Stimulated activated CD8-positive, alpha-beta memory T cell treated with anti-CD3 and anti-CD28 coated beads, Interleukin-15, amount 100 ng/mL, for 48 hours (primary cell): ENCODE measurements at places on chromosomes 7 and 10.
A peak's percentile ranks its signal among the peaks of the same experiment; 100 is the strongest.

GRCh38 chr10:103667356-103667755 lies 173.9 kb downstream of the NEURL1 start:
- no peak for DNase-seq

DNA sequence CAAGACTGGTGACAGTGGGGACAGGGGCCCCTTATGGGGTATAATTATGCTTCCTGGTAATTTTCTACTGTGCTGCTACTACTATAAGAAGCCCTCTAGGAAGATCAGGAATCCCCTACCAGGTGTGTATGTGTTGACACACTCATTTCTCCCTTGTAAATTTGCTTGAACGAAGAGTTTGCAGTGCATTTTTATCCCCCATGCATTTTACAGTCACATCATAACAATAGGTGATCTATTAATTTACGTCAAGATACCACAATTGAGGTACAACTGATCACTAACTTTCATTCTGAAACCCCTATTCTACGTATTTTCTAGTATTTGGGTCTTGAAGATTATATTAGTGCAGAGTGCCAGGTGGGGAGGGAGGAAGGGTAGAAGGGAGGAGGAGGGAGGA lies 252.2 kb downstream of the NSUN6 start:
- no peak for DNase-seq

DNA sequence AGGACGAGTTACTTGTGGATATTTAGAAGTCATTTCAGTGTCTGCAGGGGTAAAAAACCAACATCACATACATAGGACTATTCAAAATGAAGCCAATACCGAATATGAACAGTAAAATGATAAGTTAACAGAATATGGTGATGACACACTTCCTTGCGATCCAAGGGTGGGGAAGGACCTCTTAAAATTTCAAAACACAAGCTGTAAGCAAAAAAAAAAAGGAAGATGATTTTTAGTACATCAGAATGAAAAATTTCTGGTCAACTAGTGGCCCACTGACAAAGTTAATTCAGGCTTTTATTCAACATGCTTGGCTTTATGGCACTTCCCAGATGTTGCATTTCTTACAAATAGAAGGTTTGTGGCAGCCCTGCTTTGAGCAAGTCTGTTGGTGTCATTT lies 19.0 kb upstream of the GALNTL5 start:
- DNase-seq, result no peak

DNA sequence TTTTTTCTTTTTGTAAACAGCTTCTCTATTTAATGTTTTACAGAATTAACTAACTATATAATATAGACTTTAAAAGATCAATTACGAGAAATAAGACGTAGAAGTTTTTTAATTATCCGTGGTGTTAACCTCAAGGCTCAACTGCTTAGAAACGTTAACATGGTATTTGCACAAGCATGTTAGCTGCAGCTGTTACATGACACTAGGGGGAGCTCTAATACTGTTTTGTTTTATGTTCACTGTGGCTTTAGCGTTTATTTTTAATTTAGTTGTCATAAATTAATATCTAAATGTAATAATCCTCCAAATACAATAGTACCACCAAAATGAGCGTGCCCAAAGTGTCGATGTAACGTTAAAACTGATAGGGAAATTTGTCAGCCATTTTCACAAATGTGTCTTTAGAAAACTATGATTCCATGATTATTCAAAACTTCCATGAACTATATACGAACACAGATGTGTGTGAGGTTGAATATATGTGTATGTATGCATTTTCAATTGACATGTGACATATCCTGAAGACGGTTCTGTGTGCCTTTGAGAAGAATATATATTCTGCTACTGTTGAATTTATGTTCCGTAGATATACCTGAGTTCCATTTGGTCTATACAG lies 828.8 kb upstream of the MBL2 start:
- DNase-seq, result no peak

GRCh38 chr10:18886102-18886501 lies 162.5 kb upstream of the MALRD1 start:
- no peak for DNase-seq

- DNase-seq, result no peak
Measured at GRCh38 chr10:51615764-51616298, 83.6 kb downstream of the CSTF2T start.

GRCh38 chr10:86654411-86655172 lies at the start of gene OPN4:
Gene OPN4 (plus strand): TSS chr10:86654547. CDS start chr10:86654784, 237 bp downstream.
- DNase-seq, result no peak

GRCh38 chr10:6017781-6018354 lies 40.5 kb upstream of the IL15RA start:
- DNase-seq, result no peak

DNA sequence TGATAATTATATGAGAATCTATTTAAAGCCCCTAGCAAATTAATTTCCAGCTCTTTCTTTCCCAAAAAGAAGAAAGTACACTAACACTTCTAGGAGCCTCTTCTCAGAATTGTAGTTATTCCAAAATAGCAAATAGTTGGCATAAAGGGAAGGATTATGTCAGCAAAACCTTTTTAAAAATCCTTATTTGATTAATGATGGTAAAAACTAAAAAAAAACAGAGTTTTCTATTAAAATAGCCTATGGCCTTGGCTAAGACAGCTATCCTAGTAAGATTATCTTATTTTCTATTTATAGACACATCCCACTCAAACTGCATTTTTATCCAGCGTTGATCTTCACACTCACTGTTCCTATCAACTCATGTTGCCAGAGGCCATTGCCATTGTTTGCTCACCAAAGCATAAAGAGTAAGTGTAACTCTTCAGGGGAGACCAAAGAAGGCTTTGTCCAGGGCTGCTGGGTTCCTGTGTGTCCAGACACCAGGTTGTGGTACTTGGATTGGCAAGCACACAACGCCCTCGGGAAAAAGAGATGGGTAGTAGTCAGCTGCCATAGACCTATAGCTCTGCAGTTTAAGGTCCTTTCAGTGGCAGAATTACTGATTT lies 31.5 kb downstream of the ACTA2 start:
- DNase-seq, result no peak

DNA sequence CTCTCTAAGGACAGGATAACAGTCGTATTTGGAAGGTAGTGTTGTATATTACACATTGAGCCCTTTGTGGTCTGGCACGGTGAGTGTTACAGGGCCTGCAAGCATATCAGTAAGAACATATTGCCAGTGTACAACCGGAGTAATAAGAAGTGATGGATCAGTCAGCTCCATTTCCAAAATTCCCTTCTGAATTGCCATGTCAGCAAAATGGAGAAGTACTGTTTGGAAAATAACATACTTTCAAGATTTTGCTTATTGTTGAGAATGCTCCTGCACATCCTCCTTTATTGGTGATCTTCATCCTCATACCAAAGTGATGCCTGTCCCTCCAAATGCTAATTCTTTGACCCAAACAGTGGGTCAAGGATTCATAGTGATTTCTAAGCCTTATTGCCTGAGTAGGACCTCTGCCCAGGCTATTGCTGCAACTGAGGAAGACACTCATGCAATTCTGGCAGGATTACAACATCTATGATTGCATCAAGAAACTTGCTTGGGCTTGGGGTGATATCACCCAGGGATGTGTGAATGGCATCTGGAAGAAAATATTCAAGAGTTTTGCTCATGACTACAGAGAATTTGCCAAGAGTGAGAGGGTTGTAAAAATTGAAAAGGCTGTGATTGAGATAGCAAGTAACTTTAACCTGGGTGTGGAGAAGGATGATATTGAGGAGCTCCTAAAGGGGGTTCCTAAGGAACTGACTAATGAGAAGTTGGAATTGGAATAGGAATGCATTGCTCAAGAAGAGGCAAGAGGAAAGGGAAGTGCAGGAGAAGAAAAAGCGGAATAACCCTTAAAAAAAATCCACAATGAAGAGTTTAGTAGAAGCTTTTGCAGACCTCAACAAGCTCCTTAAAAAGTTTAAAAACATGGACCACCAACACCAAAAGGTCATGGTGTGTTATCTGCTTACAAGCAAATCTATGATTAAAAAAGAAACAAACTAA lies 452.2 kb upstream of the SORCS1 start:
- no peak for DNase-seq

- peak; percentile 73 for DNase-seq
Measured at GRCh38 chr10:35195361-35196306, 69.0 kb downstream of the CREM start.

DNA sequence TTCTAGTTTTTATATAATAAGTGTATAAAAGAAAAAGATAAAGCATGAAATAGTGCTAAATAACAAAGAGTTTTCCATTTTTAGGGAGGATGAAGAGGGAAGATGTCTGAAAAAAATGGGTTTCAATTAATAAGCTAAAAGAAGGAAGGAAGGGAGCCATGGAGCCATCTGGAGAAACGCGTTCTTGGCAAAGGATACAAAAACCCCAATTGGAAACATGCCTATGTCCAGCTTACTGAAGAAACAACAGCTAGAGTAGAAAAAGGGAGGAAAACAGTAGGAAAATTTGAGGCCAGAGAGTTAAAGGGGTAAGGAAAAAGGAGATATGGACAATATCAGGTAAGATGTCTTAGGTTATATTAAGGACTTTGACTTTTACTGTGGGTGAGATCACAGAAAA lies 416.2 kb upstream of the GHITM start:
- no peak for DNase-seq

DNA sequence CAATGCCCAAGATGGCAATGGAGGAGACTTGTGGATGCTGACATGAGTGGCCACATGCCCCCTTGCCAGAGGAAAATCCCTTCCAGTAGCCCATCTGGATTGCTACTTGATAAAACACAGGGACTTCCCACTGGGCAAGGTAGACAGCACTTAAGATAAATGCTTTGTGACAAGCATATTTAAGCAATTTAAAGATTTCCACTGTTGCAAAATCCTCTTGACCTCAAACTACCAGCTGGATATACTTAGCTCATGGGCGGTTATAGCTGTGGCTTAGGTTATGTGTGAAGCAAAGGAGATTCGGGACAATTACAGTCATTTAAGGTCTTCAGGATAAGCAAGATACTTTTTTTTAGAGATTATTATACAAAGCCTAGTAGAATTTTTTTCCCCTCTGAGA lies 238.1 kb downstream of the BMPER start:
- DNase-seq, result no peak

DNA sequence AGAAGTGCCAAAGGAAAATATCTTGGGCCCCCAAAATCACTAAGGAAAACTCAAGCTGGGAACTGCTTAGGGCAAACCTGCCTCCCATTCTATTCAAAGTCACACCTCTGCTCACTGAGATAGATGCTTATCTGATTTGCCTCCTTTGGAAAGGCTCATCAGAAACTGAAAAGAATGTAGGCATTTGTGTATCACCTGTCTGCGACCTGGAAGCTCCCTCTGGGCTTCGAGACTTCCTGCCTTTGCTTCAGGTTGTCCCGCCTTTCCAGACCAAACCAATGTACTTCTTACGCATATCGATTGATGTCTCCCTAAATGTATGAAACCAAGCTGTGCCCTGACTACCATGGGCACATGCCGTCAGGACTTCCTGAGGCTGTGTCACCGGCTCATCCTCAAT lies 14.5 kb upstream of the LRRC72 start:
- no peak for DNase-seq

DNA sequence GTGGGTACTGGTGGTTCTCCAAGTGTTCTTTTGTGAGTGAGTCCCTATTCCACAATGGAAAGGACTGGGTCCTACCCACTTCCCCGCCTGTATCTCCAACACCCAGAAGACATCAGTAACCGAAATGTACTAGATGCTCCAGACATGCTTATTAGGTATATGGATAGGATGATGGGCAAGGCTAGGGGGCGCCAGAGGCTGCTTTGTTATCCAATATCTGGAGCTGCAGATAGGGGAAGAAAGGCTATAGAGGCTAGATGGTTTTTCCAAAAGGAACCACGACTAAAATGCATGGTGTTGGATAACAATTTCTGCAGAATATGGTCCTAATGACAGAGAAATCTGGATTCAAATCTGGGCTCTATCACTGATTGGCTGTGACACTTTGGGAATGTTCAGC lies 56.2 kb upstream of the TM9SF3 start:
- peak; percentile 50 for DNase-seq

GRCh38 chr10:61605221-61605620 lies 57.5 kb upstream of the CABCOCO1 start:
- no peak for DNase-seq

- DNase-seq, result no peak
Measured at GRCh38 chr7:101869026-101869900, 51.8 kb downstream of the CUX1 start.

DNA sequence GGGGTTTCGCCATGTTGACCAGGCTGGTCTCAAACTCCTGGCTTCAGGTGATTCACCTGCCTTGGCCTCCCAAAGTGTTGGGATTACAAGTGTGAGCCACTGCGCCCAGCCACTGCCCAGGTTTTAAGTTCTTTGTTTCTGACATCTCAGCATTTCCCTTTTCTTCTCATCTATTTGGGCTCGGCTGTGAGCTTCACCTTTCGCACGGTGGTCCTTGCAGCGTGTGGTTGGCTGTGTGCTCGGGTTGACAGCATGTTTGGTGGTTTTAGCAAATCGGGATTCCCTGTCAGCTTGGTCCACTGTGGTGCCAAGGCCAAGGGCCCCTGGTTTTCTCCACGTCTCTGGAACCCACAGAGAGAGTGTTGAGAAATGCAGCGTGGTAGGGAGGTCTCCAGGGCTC lies 138.8 kb downstream of the DNAJB6 start:
- DNase-seq, result no peak

DNA sequence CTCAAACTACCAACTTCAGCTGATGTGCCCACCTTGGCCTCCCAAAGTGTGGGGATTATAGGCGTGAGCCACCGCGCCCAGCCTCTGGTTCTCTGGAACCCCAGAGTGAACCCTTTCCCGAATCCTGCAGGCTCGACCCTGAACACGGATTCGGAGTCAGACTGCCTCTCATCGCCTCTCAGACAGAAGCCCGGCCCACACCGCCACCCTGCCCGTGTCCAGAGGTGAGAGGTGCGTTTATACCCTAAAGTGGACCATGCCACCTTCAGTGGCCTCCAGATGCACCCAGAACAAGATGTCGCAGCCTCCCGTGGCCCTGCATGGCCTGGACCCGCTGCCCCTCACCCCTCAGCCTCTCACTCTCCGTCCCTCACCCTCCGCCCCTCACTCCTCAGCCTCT lies 64.9 kb upstream of the GNA12 start:
- no peak for DNase-seq

DNA sequence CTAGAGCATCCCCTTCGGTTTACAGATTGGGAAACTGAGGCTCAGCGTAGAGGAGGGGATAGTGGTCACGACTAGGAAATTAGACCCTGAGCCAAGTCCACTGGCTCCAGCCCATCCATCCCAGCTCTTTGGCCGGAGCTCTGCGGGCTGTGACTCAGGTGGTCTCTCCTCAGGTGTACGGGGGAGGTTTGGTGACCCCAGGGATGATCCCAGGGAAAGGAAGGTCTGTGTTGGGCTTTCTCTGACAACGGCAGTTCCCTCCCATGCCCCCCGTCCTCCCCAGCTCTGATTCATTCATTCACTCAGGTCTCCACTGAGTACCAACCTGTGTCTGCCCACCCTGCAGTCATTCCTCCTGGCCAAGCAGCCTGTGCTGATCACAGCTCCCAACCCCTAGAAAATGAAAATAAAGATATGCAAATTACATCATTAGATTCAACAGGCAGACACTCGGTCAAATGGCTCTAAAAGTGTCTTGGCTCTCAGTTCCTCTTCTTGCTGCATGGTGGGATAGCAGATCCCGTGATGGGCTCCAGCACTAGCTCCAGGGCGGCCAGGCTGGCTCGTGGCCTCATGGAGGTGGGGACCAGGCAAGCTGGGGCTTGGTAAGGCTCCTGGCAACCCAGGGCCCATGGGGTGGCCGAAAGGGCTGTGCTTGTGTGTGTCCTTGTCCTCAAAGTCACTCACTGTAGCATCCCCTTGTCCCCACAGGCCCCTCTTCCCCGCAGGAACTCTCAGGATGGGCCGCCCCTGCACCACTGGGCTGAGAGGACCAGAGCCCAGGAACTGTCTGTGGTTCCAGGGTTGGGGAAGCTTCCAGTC lies 37.8 kb downstream of the CLRN3 start:
- no peak for DNase-seq

- no peak for DNase-seq
Measured at GRCh38 chr7:69962186-69963065, 364.2 kb downstream of the AUTS2 start.

GRCh38 chr10:91887272-91888076 lies 21.8 kb downstream of the FGFBP3 start:
- DNase-seq, result no peak
